Osteocyte (in vitro differentiated cells): ENCODE measurements at places on chromosomes 13 and 19.

DNA sequence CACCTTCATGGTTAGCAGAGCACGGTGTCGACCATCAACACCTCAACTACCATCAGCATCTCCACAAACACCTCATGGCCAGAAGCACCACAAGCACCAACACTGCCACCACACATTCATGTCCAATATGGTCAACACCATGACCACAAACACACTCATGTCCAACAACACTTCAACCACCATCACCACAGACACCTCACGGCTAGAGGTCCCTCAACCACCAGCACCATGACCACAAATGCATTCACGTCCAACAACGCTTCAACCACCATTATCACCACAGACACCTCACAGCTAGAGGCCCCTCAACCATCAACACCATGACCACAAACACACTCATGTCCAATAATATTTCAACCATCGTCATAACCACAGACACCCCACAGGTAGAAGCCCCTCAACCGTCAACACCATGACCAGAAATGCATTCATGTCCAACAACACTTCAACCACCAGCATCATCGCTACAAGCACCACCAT is 10.2 kb downstream of the TRAPPC5 start:
- DNase-seq: no peak

DNA sequence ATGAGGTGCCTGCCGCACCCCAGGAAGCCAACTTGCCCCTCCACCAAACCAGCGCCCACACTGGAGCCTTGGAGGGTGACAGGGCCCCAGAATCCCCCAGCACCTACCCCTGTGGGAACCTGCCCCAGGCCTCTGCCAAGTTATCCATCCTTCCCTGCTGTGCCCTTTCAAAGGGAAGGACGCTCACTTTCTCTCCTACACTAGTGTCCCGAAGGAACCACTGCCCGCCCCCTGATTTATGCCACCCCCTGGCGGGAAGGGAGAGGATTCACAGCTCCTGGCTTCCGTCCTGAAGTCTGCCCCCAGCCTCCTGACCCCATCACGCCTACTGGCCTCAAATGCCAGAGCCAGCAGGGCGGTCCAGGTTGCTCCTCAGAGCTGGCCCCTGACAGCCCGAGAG is 1.4 kb downstream of the EVI5L start:
- no peak for DNase-seq

GRCh38 chr19:17687857-17688784 is at the start of gene UNC13A:
Gene UNC13A (minus strand): TSS chr19:17688354. CDS start chr19:17688199, 155 bp downstream.
- peak; percentile 90 for DNase-seq

DNA sequence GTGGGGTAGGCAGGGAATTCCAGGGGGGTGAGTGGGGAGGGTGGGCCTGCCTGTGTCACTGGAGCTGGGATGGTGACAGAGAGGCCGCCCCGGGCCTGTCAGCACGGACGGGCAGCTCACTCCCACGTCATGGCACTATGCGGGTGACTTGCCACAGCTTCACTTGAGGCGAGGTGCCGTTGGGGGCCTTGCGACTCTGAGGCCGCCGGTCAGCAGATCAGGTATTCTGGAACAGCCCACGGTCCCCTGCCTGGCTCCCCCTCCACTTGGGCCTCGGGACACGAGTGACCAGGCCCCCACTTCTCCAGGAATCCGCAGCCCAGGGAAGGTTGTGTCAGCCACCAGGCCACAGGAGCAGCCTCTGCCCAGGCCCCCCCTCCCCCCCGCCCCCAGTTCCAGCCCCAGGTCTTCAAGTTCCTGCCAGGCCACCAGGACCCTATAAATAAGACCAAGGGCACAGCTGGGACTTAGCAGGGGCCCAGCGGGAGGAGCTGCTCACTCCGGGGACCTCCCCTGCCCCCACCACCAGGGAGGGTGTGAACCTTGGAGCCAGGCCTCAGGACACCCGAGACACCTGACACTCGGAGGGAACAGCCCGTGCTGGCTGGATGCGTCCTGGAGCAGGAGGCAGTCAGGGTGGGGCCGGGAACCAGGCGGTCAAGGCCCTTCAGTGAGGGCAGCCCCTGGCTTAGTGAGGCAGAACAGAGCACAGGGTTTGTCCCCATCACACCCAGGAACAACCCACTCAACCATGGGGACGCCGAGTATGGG is 2.7 kb upstream of the MIDN start:
- no peak for DNase-seq

GRCh38 chr13:94829185-94829836 is 117.0 kb upstream of the SOX21 start:
- DNase-seq: no peak

- no peak for DNase-seq
Measured at GRCh38 chr19:2249010-2249866, at the start of gene AMH. Gene AMH (plus strand): TSS chr19:2249323. CDS start chr19:2249333, 10 bp downstream.

GRCh38 chr19:42323852-42324654 is 1.4 kb upstream of the MEGF8 start:
- DNase-seq: no peak

DNA sequence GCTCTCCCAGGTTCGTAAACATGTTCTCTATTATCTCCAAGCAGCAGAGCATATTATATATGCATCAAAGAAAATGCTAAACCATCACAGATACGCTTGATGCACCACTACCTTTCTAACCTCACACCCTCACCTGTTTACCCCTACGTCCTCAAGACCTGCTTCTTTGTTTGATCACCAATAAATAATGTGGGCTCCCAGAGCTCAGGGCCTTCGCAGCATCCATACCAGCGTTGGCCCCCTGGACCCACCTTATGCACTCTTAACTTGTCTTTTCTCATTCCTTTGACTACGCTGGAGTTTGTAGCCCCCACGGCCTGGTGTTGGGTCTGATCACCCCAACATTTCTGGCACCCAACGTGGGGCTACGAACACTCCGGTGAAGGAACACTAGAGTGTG is 10.0 kb upstream of the ZNF443 start:
- DNase-seq: no peak

DNA sequence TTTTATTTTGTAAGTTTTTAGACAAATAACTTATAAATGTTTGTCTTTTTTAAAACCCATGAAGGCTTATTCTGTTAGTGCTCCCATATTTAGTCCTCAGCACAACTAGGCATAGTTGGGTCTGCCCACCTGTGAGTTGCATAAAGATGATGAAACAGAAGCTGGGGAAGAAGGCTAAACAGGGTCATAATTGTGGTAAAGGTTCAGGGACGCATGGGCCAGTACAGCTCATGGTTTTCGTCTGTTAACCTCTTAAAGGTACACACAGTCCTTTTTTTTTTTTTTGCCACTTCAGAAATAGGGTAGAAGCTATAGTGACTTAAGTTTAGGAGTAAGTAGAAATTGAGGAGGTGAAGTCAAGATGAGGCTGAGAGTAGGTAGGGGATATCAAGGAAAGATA is 58.3 kb downstream of the TM9SF2 start:
- no peak for DNase-seq
